ENCODE measurements at places on chromosomes 13 and 19.

DNA sequence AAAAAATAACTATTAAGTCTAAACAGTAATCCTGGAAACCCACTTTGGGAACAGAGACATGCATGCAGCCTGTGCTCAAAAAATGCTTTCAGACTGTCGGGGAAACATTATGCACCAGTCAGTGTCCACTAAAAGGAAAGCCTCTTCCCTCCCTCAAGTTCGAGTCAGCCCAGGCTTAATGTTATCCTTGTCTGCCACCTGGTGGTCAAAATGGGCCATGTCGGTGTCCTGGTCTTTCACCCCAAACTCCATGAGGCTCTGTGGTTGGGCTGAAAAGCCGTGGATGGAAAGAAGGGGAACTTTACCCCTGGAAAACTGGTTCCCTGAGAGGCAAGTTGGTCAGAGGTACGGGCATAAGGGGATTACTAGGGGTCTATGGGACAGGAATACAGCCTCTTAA is 88.4 kb upstream of the ZNF492 start:
- no peak for DNase-seq

GRCh38 chr13:51223560-51224270 is 1.5 kb downstream of the FAM124A start:
- DNase-seq: no peak

GRCh38 chr19:52028780-52029123 is 573 bp upstream of the ZNF614 start:
- DNase-seq: no peak

GRCh38 chr13:113065406-113066141 is 40.0 kb upstream of the F7 start:
- no peak for DNase-seq

Data from stimulated activated CD4-positive, alpha-beta T cell treated with anti-CD3 and anti-CD28 coated beads, TNF-alpha, amount 100 ng/mL, for 48 hours (primary cell).